Activated CD4-positive, alpha-beta T cell treated with anti-CD3 and anti-CD28 coated beads, Interleukin-2, amount 50 U/mL, for 1 hour (primary cell): ENCODE measurements at places on chromosomes 4 and X.

DNA sequence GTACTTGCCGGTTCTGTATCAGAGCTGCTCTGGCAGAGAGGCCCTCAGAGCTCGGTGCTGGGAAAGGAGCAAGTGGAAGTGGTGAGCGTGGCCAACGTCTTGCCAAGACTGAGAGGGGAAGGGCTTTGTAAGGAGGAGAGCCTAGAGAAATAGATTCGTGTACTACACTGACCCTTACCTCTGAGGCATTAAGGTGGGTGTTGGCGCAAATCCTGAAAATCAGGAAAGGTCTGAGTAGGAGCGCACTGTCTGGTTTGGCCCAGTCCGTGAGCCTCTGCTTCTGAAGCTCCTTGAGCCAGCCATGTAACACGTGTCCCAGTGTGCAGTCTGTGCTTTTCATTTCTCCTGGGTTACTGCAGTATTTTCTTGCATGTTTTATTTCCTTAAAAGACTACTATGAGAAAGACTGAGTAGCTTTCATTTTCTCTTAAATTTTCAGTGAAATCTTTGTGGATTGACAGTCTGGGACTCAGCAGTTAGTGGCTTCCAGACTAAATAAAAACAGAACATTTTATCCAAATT, 140.5 kb downstream of the SOWAHB start:
- DNase-seq, result no peak

DNA sequence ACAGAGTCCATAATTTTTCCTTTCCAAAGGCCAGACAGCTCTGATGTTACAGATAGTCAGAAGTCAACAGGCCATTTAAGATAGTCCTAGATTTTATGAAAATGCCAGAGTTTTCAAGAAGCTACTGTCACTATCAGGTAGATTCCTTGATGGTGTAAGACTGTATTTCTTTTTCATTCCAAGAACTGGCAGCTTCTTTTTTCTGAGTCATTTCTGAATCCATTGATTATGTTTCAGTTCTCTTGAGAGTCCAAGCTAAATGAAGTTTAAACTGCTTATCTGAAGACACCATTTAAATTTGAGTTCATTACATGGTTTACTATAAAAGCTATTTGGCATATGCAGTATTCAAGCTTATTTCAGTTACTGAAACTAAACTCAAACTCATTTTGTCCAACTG, 44.6 kb downstream of the RASSF6 start:
- no peak for DNase-seq

DNA sequence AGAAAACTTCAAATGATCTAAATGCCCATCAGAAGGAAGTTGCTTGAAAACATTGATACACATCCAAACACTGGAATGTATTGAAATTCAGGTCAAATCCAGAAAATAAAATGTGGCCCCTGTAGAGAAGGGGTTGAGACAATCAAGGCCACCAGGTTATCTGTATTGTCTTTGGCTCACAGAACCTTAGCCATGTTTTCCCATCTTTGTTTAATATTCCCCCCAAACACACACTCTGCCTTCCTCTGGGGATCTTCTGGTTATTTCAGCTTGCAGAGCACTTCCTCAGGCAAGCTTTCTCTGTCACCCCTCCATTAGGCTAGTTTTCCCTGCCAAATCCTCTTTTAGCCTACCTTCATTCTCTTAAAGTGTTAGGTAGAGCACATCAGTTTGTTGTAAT, 30.5 kb downstream of the PAGE2 start:
- no peak for DNase-seq

GRCh38 chr4:6845574-6845973, 63.0 kb downstream of the KIAA0232 start:
- DNase-seq, result no peak

- DNase-seq, result no peak
Observed at GRCh38 chr4:101211146-101211553, 136.2 kb downstream of the PPP3CA start.

- DNase-seq, result no peak
Observed at GRCh38 chr4:169341490-169341889, 70.7 kb upstream of the SH3RF1 start.

DNA sequence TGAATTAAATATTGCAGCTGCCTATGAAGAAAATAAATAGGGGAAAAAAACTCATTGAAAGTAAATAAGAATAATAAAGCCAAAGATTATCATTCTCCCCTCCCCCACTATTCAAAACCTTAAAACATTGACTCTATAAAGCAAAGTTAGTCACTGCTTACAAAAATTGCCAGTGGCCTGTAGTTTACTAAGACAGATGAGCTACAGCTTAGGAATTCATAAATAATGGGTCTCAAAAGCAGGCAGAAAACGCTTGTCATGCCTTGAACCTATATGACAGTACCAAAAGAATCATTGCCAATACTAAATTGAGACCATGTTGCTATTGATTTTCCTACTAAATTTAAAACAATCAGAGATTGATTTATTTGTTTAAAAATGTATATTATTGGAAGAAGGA, 78.9 kb downstream of the SLC10A7 start:
- DNase-seq, result no peak

- no peak for DNase-seq
Observed at GRCh38 chrX:10030570-10030969, 63.4 kb downstream of the CLDN34 start.
